Left kidney (tissue), 8 donors: ENCODE measurements at places on chromosomes 1 and 21. TPM values are rescaled to one million over a fixed set of nuclear protein-coding genes. Genes with fewer than 3 reads are reported as not detected.

C1orf116 gene
- 18.5 TPM for polyA plus RNA-seq

PTGFR gene
- 0.25 TPM for polyA plus RNA-seq

HEYL gene
- 20.6 TPM for polyA plus RNA-seq

IGSF5 gene
- 1.3 TPM for polyA plus RNA-seq

MYOG gene
- 0.18 TPM for polyA plus RNA-seq

PRELP gene
- 1.3 TPM for polyA plus RNA-seq

ORC1 gene
- polyA plus RNA-seq = 10.4 TPM

LRRIQ3 gene
- polyA plus RNA-seq = 5.7 TPM

CYYR1 gene
- 54.1 TPM for polyA plus RNA-seq

HSD3B2 gene
- polyA plus RNA-seq = 3.0 TPM
